Epithelial cell of proximal tubule (primary cell): ENCODE measurements at places on chromosomes 2 and 18.
A peak's percentile ranks its signal among the peaks of the same experiment; 100 is the strongest.

DNA sequence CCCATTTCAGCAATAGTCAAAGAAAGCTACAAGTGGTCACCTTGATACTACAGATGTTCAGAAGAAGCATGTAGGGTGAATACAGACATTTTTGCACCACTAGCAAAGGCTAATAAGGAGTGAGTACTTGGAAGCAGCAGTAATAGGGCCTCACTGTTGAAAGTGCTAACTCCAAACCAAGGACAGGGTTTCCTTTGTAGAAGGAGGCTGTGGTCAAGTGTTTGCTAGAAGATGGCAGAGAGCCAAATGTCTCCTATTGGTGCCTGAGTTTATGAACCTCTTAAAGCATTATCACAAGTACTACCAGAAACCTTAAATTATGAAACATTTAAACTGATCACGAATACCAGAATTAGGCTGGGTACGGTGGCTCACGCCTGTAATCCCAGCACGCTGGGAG, 308.1 kb downstream of the ZEB2 start:
- no peak for DNase-seq

DNA sequence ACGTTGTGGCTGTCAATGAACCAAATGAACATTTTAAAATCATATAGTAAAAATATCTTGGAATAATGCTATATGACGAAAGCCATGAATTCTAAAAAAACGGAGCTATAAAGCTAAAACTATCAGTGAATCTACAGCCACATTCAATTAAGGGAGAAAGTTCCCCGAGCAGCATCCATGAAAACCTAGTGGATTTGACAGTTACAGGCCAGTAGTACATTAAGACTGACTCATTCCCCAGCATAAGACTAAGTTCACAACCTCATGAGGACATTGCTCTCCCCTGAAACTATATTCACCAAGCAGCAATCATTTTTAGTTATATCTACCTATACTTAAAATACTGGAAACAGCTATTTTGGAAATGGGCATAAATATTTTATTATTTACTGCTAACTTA, 36.6 kb downstream of the KIDINS220 start:
- DNase-seq: peak; percentile 27

GRCh38 chr18:78711316-78711715, 268.3 kb upstream of the SALL3 start:
- no peak for DNase-seq

- peak; percentile 59 for DNase-seq
These were observed 62.1 kb upstream of the SMIM21 start for GRCh38 chr18:75489493-75490190.

GRCh38 chr2:126778561-126779501, 119.9 kb upstream of the TEX51 start:
- no peak for DNase-seq

GRCh38 chr18:8951491-8951890, 151.0 kb upstream of the NDUFV2 start:
- no peak for DNase-seq

DNA sequence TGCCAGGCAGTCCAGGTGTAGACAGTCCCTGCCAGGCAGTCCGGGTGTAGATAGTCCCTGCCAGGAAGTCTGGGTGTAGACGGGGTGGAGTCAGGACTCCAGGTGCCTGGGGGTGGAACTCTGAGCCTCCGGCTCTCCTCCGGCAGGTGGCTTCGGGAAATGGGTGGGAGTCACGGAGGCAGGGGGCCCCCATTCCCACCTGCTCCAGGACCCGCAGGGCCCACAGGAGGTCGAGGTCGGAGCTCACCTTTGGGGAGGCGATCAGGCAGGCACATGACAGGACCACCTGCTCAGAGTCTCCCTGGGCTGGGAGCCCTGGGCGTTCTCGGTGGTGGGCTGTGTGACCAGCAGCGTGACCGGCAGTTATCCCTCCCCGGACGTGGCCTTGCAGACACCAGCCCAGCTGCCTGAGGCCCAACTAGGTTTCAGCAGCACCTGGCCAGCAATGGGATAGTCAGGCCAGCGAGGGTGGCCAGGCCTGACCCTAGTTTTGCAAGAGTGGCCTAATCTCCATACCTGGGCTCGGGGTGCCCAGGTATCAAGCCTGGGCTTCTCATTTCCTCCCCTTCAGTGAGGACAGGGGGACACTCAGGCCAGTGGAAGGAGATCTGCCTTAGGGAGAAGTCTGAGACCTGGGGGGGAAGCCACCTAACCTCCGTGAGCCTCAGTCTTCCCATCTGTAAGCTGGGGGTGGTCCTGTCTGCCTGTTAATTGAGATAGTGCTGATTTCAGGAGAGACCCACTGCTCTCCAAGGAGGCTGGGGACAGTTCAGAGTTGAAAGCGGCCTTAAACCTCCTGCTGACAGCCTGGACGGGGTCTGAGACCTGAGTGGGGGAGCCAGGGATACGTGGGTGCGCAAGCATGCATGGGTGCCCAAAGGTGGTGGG, 13.2 kb downstream of the GPC1 start:
- no peak for DNase-seq
